ENCODE measurements at places on chromosomes 2 and 18.

DNA sequence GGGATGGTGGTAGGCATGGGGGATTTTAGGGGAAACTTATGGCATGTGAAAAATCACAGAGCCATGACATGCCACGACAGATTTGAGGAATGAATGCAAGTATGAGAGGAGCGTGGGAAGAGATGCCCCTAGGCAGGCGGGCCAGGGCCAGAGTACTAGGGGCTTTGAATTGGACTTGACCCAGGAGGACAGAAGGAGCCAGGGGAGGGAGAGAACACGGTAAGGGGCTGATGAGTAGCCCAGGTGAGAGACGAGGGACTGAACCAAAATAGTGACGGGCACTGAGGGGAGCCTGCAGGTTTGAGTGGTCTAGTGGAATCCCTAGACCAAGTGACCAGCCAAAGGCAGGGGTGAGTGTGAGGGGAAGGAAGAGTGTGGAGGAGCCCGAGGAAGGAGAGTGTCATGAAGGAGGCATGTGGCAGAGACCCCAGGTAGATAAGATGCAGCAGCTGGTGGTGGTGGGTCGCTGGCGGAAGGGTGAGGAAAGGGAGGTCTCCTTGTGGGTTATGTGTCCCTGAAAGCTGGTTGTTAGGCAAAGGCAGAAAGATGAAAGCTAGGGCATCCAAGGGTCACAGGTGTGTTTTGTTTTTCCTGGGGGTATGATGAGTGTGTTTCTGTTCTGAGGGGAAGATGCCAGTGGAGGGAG, 48.7 kb downstream of the ZBTB7C start:
- DNase-seq: peak; percentile 27

DNA sequence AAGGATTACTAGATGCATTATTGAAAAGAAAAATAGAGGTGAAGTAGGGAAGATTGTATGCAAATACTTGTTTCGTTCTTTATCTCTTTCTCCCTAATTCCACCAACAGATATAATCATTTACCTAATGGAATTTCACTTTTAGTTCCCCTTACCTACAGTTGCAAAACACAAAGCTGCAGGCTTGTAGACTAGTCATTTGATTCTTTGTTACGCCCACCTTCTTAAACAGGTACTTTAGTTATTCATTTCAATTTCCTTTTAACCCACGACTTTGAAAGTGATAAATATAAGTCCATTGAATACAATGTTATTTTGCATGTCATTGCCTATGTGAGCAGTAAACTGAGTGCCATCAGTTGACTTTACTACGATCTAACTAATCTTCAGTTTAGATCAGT, 3.9 kb upstream of the HRH4 start:
- DNase-seq: no peak

- DNase-seq: no peak
Measured at GRCh38 chr2:120565929-120566328, 169.7 kb upstream of the GLI2 start.

- DNase-seq: no peak
Measured at GRCh38 chr18:58097907-58098166, 53.8 kb downstream of the NEDD4L start.

DNA sequence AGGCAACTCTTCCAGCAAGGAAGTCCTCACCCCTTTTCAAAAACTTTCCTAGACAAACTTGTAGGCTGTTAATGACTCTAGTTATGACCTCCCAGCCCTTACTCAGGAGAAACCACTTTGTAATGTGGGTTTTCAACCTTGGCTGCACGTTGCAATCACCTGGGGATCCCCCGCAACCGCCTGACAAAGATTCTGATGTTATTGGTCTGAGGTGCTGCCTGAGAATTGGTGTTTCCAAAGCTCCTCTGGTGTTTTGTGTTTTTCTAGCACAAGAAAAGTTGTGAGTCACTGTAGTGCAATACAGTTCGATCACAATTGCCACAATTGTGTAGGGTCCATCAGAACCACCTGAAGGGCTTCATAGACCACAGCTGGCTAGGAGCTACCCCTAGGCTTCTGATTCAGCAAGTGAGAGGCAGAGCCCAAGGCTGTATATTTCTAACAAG, 121.6 kb downstream of the SP100 start:
- no peak for DNase-seq

GRCh38 chr2:28868611-28869010, 1.5 kb downstream of the TRMT61B start:
- no peak for DNase-seq

DNA sequence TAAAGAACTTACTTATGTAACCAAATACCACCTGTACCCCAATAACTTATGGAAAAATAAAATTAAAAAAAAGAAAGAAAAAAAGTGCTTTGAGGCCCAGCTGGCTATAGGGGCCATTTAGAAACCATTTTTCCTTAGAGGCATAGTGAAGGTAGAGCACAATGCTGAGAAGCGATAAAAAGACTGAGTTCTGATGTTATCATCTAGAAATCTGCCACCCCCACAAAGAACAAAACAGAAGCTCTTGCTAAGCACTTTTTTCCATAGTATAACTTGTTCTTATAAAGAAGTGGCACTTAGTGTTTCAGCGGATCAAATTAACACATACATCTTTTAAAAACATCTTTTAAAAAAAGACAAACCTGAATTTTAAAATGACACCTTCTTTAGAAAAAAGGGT, 51.4 kb downstream of the ICOS start:
- no peak for DNase-seq

DNA sequence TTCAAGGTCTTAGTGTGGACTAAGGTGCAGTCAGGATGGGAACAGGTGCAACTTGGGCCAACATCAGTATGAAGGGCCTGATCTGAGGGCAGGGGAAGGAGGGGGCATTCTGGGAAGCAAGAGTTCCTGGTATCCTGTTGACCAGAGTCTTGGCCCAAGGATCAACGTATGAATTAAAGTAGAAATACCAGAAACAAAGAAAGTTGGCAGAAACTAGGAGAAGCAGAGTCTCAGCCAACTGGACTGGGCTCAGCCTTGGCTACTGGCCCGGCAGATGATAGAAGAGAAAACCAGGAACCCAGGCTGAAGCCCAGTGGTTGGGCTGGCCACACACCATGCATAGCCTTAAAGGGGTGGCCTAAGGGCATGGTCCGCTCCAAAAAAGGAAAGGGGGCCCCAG, 2.3 kb downstream of the CETN1 start:
- DNase-seq: no peak

DNA sequence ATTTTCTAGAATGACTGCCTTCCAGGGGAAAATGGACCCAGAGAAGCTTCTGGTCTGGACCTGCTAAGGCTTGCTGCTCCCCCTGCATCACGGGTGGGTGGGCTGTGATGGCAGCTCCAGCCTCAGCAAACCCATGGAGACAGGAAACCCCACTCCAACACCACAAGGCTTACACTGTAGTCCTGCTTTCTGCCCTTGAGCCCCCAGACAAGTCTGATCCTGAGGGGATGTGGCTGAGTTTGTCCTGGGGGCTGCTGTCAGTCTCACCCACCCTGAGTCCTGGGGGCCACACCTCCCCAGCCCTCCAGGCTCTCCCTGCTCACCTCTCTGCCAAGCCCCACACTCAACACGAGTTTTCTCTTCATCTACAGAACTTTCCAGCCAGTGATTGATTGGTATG, 279.4 kb downstream of the EIPR1 start:
- no peak for DNase-seq

DNA sequence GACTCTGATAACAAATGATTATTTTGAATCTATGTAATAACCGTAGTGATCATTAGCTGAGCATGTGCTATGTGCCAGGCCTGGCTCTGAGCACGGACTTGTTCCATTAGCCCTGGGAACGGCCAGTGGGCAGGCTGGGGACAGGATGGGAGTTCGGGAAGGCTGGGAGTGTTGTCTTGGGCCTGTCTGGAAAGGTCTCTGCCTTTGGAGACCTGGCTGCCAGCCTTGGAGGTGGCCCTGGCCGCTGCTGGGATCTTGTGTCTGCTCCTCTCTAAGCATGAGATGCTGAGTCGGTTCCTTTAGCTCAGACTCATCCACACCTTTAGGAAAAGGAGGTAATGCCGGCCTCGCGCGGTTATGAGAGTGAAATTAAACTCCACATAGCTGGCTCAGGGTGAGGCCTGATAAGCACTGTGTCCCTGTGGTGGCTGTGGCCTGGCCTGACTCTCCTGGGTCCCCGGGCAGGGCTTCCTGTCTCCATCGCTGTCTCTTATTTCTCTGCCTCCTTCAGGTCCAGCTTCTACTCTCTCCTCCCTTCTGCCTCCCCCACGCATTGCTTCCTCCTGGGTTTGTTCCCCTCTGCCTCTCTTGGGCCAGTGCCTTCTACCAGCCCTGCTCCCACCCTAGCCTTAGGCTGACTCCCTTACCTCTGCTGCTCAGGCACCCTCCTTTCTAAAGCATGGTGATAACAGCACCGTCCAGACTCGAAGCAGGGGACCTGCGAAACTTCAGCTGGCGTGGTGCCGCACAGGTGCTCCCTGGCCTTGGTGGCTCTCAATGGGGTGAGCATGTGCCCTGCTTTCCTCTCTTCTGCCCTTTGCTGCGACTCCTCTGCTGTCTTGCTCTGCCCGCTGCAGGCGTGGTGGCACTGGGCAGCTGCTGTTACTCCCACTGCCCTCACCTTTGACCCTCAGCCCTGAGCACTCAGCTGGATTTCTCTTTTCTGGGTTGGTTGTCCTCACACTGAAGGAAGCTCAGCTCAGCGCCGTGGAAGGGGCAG, 41.8 kb downstream of the NCK2 start:
- no peak for DNase-seq

GRCh38 chr2:133817680-133818566, 249.7 kb upstream of the NCKAP5 start:
- DNase-seq: no peak

GRCh38 chr2:16257322-16258028, 317.1 kb downstream of the MYCN start:
- no peak for DNase-seq
